ENCODE measurements at places on chromosomes 6 and 20. TPM values are rescaled to one million over a fixed set of nuclear protein-coding genes. Genes with fewer than 3 reads are reported as not detected.

SIRPB2 gene
- not detected for total RNA-seq

SLC22A7 gene
- total RNA-seq: not detected

HSPA1L gene
- total RNA-seq: 1.6 TPM

DBNDD2 gene
- 5.5 TPM for total RNA-seq

STX7 gene
- total RNA-seq: 55.7 TPM

GUCA1A gene
- total RNA-seq: 2.2 TPM

BACH2 gene
- total RNA-seq: 2.1 TPM

GSTA4 gene
- 26.5 TPM for total RNA-seq

MAP7 gene
- 15.3 TPM for total RNA-seq

SLC32A1 gene
- not detected for total RNA-seq

ACSS2 gene
- 41.8 TPM for total RNA-seq

LAMA2 gene
- total RNA-seq: 0.65 TPM

COL12A1 gene
- 301 TPM for total RNA-seq

SPO11 gene
- not detected for total RNA-seq

TAF4 gene
- 6.0 TPM for total RNA-seq

SIM1 gene
- 8.6 TPM for total RNA-seq

VSX1 gene
- total RNA-seq: not detected

SLC2A4RG gene
- total RNA-seq: 56.8 TPM

HFE gene
- 10.6 TPM for total RNA-seq
